ENCODE measurements at places on chromosomes 4 and X. TPM values are rescaled to one million over a fixed set of nuclear protein-coding genes. Genes with fewer than 3 reads are reported as not detected.
A peak's percentile ranks its signal among the peaks of the same experiment; 100 is the strongest.

GRCh38 chr4:24279911-24280375, 304.4 kb downstream of the DHX15 start:
- DNase-seq: no peak

- no peak for DNase-seq
These were observed 68.1 kb downstream of the FNIP2 start for GRCh38 chr4:158836828-158837449.

- DNase-seq: no peak
These were observed 8.0 kb downstream of the GPM6B start for GRCh38 chrX:13808865-13809264.

GRCh38 chr4:179583221-179583620, 2141.0 kb upstream of the AGA start:
- no peak for DNase-seq

- DNase-seq: no peak
These were observed 8.1 kb downstream of the ETDB start for GRCh38 chrX:135112096-135112729.

GRCh38 chr4:30716158-30716557, 4.0 kb upstream of the PCDH7 start:
- DNase-seq: no peak

GRCh38 chr4:95929448-95930064, 89.7 kb downstream of the PDHA2 start:
- no peak for DNase-seq

DNA sequence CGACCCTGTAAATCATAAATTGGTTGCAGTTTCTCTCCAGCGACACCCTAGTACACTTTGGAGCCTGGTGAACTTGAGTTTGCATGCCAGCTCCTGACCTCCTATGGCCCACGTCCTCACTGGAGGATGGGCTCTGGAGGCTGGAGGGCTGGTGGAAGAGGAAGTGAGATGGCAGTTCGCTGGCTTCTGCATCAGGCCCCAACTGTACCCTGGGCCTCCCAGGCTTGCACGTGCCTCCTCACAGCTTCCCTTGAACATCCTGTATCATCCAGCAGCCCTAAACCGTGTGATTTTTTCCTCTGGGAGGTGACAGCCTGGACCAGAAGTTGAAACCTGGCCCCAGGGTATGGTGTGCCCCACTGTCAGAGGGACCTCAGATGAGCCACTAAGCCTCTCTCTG, 78.5 kb downstream of the HTRA3 start:
- DNase-seq: no peak

DNA sequence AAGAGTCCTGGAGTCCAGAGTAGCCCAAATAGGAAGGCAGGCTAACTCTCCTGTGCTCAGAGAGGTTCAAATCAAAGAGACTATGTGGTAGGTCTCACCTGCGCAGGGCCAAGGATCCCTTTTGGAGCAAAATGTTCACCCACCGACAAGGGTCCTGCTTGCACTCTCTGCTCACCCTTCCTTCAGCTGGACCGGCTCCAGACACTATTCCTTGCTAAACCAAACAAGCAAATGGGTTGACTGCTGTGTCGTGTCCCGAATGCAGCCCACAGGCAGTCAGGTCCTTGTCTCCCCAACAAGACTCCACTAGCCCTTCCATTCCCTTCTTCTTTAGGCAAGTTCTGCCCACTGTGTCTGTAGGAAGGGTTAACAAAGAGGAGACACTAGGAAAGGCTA, 760 bp downstream of the TRMT2B start:
- DNase-seq: no peak

DNA sequence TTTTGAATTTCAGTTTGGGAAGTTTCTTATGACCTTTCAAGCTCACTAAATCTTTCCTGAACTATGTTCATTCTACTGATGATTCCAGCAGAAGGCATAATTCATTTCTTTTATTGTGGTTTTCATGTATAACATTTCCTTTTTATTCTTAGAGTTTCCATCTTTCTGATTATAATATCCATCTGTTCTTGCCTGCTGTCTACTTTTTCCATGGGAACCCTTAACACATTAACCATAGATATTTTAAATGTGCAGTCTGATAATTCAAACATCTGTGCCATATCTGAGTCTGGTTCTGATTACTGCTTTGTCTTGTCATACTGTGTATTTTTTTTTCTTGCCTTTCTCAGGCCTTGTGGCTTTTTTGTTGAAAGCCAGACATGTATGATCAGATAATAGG, 234.7 kb downstream of the COX7B2 start:
- no peak for DNase-seq

- no peak for DNase-seq
These were observed 836.6 kb upstream of the PRKX start for GRCh38 chrX:4550018-4550417.

- no peak for DNase-seq
These were observed 1077.3 kb upstream of the PCDH10 start for GRCh38 chr4:132071815-132072214.

- DNase-seq: no peak
These were observed 1.1 kb upstream of the KLHL13 start for GRCh38 chrX:118117741-118118140.

GRCh38 chr4:152369902-152370295, 166.0 kb downstream of the FBXW7 start:
- DNase-seq: no peak

DNA sequence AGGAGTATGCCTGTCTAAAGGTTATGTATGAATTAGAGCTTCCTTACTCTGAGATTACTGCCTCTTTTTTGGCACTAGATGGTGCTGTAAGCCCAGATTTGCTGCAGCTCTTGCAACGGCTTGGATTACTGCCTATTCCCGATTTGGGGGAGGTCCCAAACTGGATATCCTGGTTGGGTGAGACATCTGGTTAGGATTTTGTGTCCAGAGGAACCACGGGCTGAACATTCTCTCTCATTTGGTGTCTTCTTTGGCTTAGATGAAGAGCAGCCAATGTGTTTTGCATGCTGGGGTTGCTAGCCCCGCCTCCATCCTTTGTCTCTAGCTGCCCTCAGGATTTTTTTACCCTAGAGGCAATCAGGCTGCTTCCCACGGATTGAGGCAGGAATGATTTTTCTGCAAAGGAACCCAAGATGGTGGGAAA, 31.9 kb downstream of the F8A1 start:
- DNase-seq: peak; percentile 2

- no peak for DNase-seq
These were observed 33.0 kb upstream of the ANXA3 start for GRCh38 chr4:78518561-78518960.

- no peak for DNase-seq
These were observed 95.9 kb upstream of the TRPC3 start for GRCh38 chr4:122047456-122048425.

DNA sequence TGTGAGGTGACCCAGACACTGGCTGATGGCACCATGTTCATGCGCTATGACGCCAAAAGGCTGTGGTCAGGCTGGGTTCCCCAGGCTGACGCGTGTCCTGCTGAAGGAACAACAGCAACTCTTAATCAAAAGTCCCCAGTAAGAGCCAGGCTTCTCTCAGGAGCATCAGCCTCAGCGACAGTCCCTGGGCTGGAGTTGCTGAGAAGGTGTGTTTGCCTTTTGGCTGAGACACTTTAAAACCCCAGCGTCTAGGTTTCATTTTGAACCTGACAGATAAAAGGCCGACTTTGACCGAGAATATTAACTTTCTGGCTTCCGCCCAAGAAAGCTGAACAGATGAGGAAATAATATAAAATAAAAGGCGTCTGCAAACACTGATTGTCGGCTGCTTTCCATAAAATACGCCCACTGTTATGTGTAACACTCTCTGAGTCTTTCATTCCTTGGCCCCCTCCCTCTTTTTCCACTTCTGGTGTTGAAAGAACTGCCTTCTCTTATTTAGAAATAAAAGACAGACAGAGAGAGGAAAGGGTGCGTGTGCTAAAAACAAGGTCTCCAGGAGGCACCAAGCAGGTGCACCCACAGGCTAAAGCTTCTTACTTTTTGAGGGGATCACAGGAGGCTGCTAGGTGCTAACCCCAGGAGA, 373.6 kb downstream of the MID1IP1 start:
- no peak for DNase-seq

GRCh38 chrX:130688360-130688759, 214.6 kb downstream of the ENOX2 start:
- no peak for DNase-seq

DNA sequence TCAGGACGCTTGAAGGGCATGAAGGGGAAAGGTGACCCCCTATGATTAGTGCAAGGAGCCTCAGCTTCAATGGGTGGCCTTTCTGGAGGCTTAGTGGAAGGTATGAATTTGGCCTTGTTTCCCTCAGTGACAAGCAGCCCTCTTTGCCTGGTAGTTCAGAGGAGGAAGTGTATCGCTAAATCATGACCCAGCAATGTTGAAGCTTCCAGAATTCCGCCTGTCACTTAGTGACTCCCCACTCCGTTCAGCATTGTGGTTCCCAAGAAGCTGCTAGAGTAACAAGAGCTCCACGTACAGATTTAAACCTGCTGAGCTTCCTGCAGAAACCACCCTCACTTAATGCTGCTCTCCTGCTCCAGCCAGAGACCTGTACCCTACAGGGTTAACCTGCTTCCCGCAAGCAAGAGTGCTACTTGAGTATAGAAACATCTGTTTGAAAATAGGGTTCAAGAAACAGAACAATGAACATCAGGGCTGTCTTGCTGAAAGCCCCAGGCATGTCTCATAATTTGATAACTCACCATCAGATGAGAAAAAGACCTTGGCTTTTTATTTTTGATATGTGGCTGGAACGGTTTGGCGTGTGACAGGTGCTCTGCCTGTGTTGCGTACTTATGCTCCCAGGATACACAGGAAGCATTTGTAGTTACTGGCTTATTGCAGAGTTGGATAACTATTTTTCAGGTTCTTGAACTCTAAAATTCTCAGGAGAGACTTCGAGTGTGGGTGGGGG, 105.2 kb downstream of the UCHL1 start:
- no peak for DNase-seq

DNA sequence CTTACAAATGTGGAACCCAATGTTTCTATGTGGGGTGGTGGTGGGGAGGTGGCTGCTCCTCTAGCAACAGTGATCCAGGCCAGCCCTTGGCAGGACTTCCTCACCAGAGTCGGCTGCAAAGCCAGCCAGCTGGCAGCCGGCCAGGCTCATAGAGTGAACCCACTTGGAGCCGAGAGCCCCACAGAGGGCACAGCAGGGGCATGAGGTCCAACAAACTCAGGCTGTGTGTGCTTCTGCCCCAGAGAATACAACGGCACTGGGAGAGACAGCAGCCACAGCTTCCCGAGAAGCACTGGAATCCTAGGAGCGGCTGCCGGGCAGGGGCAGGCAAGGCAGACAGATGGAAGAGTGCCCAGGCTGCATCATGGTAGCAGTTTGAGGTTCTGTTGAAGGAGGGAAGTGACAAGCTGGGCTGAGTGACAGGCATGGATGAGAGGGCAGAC, 23.5 kb upstream of the SOWAHD start:
- DNase-seq: no peak

GRCh38 chr4:73718375-73719373, 21.7 kb upstream of the CXCL8 start:
- no peak for DNase-seq

DNA sequence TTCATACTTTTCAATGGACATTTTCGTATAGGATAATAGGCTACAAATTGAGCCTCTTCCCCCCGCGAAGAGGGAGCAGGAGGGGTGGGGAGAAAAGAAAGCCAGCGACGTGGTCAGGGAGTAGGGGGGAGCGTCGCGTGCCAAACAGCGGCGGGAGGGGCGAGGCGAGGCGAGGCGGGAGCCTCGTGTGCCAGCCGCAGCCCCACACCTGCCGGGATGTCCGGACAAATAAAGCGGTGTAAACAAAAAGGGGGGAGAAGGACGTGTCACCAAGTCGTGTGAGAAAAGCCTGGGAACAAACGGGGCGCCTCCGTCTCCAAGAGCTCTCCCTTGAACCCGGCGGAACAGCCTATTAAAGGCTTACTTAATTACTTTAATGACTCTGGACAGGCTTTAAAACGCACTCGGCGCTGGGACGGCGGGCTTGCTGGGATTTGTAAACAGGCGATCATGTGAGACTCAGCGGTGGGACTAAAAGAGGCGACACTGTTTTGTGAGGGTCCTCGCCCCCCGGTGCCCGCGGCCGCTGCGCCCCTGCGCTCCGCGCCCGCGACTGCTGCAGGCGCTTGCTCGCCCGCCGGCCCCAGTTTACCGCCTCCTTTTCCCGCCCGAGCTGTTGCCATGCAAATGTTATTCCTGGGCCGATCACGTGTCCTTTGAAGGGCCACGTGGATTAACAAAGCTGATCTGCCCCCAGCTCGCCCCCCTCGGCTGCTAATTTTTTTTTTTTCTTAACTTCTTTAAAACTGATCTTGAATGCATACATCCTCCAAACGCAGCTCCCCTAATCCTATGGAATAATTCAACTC, at the start of gene HELT:
Gene HELT, plus strand, starts transcription at position 527 of the 809 bp plus-strand sequence. CDS start 439 bp downstream, outside the sequence.
- DNase-seq: no peak

PTCHD1 gene
- 0.68 TPM for total RNA-seq

PABPC1L2A gene
- not detected for total RNA-seq

AREG gene
- total RNA-seq: 95.3 TPM

RBM46 gene
- 0.04 TPM for total RNA-seq

Data from kidney epithelial cell (primary cell).